ENCODE measurements at places on chromosomes 2 and 18. TPM values are rescaled to one million over a fixed set of nuclear protein-coding genes. Genes with fewer than 3 reads are reported as not detected.

MC2R gene
- not detected for total RNA-seq

FAM110C gene
- 0.96 TPM for total RNA-seq

DNA sequence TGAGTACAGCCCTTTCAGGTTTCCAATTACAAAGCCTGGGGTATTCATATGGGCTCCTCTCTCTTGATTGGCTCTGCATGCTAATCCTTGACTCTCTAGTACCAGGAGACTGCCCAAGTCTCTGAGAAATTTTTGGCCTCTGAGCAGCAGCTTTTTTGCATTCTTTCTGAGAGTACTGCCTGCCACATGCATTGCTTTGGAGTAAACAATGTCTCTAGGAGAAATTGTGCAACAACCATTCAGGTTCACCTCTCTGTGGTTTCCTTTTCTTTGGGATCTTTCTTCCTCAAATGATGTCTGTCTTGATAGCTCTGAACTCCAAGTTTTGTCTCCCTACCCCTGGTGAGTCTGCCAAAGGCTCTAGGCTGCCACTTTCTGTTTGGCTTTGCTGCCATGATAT lies 115.8 kb upstream of the SETBP1 start:
- DNase-seq: no peak

- no peak for DNase-seq
These were observed 236.1 kb downstream of the CDH20 start for GRCh38 chr18:61569176-61569892.

DNA sequence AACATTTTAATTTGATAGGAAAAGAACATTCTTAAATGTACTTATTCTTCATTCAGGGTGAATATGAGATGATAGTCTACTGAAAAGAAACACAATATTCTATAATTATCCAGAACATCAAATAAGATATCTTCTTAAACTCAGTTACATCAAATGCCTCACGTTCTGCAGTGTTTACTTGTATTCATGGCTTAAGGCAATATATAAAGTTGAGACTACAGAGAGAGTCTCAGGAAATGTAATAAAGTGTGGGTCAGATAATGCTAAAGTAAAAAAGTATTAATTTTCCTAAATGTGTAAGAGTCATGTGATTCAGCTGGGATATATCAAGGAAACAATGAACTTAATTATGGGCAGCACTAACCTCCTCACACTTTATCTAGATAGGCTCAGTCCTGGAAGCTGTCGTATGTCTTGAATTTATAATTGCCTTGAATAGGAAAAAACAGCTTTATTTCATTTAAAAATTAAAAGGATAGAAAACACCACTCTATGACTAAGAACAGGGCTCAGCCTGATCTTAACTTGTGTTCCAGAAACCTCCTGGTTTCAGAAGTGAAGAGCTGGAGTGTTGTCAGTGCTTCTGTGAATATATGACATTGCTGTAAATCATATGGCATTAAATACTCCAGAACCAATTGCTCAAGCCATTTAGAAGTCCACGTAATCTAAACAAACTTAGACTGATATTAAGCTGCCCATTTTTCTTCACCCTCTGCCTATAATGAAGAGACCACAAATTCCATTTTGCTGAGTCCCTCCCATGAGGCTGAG lies 240.2 kb downstream of the FSIP2 start:
- DNase-seq: no peak

Measured in activated CD4-positive, alpha-beta T cell treated with anti-CD3 and anti-CD28 coated beads for 36 hours (primary cell).